ENCODE measurements at places on chromosomes 16 and 17.

DNA sequence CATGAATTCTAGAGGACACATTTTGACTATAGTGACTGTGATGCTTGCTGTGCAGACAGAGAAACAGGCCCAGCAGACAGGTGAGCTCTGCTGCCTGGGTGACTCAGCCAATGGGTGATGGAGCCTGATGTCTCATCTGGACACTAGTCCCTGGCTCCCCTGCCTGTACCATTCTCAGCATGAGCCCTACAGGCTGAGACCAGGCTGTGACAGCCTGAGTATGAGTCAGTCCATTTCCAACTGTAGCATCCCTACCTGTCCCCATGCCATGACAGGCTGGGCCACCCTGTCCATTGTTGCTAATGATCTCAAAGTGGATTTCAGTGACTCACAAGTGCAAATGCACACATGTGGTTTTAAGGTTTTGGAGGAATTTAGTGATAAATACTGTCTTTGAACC lies 102.5 kb upstream of the EEF2KMT start:
- no peak for DNase-seq

- no peak for DNase-seq
These were observed 24.9 kb downstream of the CDRT4 start for GRCh38 chr17:15442311-15443180.

DNA sequence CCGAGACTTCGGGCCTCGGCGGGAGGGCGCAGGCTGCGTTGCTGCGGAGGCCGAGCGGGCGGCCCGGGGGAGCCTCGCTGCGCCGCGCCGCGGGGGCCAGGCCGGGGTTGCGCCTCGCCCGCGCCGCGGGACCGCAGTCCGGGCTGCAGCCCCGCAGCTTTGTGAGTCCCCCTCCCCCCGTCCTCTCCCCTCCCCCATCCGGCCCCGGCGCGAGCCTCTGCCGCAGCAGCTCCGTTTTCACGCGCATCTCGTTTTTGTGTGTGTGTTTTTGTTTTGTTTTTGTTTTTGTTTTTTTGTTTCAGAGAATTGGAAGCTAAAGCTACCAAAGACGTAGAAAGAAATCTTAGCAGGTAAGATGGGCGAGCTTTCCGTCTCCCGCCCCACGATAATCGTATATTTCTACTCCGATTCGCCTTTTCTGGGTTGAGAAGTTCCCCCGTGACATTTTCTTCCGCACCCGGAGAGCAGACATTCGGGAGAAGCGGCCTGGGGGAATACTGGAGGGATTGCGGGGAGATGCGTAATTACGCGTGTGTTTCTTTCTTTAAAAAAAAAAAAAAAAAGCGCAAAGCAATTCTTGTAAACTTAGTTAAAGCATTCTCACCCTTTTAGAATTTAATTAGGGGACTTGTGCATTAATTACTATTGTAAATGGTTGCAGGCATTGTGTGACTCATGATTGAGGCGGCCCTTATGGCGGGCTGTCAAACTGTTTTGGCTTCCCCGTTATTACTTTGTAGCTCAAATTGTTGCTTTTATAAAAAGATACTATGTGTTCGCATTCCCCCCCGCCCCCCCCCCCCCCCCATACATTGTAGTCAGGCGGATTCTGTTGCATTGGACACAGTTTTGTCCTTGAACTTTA lies 732 bp downstream of the TNRC6A start:
- DNase-seq: peak; percentile 6

- DNase-seq: no peak
These were observed 66.9 kb downstream of the RNF213 start for GRCh38 chr17:80327518-80327917.

DNA sequence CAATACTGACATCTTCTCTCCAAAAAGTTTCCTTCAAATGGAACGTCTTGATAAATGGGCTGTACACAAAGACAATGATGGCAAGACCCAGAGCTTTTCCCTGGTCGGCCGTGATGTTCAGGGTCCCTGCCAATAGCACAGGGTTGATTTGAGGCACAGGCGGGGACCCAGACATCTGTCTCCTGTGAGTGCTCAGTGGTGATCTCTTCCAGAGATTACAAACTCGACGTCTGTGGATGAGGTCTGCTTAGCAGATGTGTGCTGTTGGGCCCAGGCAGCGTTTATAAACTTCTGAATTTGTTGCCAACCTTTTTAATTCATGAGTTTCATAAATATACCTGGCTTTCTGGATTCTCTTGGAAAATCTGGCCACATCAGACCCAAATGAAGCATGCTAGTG lies 14.9 kb downstream of the CPPED1 start:
- no peak for DNase-seq

DNA sequence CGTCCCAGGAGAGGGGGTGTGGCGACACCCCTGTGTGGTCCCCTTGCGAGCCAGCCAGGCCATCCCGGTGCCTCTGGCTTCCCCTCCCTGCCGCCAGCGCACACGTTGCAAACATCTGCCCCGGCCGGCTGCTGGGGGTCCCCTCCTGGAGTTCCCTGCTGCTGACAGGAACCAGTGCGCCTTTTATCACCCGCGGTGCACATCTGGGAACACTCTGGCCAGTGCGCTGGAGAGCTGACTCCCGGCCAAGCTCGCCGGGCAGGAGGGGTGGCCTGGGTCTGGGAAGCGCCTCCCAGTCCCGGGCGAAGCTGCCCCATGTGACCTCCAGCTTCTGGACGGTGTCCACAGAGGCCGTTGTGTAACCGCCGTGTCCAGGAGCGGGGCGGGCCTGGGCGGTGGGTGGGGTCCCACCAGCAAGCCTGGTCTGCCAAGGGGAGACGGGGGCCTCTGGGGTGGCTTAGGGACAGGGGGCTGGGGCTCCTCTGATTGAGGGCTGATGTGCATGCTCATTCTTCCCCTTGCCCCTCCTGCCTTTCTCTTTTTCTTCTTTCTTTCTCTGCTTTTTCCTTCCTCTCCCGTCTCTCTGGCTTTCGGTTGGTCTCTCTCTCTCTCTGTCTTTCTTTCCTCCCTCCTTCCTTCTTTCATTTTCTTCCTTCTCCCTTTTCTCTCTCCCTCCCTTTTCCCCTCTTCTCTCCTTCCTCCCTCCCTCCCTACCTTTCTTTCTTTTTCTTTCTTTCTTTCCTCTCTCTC lies 25.2 kb upstream of the CIBAR2 start:
- no peak for DNase-seq

DNA sequence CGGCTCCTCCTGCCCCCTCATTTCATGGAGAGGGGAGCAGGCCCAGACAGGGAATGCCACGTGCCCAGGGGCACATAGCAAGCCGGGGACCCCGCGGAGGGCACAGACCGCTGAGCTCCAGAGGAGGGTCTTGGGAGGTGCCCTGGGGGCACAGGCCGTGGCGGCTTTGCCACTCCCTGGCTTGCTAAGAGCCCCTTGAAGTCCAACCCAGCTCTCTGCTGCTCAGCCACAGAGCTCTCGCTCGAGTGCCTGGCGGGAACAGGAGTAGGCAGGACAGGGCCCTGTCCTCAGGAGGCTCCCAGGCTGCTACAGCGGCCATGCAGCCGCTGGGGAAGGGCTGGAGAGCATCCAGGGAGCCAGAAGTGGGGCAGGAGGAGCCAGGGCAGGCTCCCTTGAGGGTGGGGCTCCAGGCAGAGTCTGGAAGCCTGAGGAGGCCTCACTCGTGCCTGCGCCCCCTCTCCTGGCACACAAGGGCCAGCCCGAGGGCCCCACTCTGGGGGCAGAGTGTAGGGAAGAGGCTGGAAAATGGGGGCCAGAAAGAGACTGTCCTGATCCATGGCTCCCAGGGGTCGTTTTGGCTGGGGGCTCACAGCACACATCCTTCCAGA lies 4.4 kb upstream of the RAB26 start:
- DNase-seq: no peak

All from activated CD8-positive, alpha-beta memory T cell treated with anti-CD3 and anti-CD28 coated beads for 48 hours (primary cell).